ENCODE measurements at places on chromosomes 1 and 21.
A peak's percentile ranks its signal among the peaks of the same experiment; 100 is the strongest.

DNA sequence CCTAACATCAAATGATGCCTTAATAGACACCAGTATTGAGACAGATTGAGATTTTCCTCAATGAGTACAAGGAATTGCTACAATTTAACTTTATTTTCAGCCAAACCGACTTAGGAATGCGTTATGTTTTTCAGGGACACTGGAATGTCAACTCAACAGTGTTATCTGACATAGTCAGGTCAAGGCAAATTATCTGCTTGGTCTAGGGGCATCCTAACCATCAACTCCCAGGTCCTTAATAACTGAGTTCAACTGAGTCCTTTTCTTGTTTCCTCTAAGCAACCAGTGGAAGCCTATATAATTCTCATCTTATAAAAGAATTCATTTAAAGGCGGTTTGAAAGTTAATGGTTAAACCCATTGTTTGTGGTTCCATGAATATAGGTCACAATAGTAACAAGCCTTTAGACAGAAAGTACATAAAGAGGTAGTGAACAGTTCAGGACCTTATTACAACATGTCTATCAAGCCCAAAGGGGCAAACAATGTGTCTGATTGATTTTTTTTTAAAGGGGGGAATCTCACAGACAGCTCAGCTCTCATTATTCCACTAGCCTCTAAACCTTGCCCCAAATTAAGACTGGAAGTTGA is 32.3 kb upstream of the NR5A2 start:
- no peak for DNase-seq

DNA sequence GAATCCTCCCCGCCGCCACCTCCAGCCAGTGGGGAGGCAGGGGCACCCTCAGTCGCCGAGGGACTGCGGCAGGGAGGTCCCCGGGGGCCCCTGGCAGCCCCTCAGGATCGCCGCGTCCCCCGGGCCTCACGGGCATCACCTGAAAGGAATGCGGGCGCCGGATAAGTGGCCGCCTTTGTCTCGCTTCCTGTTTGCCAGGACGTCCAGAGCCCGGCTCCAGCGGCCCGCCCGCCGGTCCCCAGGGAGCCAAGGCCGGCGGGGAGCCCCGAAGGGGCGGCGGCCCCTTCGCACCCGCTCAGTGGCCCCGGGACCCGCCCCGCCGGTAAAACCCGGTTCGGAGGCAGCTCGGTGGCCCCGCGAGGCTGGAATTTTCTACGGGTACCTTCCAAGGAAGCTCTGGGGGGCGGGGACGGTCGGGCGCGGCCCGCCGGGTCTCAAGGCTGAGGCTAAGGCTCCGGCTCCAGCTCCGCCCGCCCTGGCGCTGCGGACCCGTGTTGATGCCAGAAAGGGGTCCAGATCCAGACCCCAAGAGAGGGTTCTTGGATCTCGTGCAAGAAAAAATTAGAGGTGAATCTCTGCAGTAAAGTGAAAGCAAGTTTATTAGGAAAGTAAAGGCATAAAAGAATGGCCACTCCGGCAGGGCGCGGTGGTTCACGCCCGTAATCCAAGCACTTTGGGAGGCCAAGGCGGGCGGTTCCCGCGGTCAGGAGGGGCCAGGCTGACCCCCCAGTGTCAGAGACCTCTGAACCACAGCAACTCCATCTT is 12.6 kb downstream of the TINAGL1 start:
- DNase-seq = no peak

DNA sequence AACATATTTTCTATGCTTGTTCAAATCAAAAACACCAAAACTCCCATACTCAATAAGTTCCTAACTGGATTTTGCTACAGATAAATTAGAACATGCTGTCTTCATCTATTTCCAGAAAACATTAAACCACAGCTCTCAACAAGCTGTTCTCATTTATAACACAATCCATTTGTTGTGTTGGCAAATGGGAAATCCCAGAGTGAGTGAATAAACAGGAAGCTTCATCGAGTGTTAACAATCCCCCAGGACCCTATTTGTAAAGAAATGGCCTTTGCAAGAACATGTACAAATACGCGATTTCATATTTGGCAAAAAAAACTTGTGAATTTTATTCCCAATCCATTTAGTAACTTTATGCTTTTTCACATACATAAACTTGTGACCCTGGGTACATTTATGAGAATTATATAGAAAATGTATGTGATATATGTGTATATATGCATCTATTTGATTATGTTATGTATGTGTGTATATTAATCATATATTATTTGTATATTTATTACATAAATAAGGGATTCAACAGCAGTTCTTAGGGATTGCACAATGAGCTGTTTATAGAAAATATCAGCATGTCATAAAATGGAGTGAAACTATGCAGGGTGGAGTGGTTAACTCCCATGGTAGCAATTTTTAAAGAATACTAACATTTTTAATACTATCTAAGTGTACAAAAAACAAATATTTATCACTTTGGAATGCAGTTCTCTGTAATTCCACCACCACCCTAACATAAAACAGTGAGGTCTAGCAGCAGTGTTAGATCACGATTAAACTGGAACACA is 160.0 kb downstream of the NEGR1 start:
- DNase-seq = no peak

DNA sequence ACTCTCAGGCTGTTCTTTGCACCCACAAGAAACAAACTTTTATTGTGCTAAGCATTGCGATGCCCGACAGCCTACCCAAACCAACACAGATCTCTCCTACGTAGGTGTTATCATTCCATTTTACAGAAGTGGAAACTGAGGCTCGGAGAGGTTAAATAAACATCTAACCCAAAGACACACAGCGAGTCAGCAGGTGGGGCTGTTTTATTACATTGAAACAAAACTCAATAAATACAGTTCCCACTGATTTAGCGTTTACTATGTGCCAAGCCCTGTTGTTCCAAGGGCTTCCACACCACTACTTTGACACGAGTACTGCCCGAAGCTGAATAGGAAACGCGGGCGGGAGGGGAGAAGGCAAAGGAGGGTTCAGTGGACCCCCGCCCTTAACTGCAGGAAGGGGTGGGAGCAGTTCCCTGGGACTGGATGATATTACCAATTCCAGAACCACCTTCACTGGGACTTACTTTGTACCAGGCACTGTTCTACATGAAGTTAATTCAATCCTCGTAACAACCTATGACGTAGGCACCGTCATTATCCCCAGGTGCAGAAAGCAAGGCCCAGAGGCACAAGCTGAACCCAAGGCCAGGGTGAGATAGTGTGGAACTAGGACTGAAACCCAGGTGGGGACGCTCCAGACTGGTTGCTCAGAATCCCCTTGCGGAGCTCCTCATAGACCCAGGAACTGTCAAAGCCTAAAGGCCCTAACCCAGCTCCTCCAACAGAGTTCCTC is 19.3 kb upstream of the ALDH4A1 start:
- no peak for DNase-seq

DNA sequence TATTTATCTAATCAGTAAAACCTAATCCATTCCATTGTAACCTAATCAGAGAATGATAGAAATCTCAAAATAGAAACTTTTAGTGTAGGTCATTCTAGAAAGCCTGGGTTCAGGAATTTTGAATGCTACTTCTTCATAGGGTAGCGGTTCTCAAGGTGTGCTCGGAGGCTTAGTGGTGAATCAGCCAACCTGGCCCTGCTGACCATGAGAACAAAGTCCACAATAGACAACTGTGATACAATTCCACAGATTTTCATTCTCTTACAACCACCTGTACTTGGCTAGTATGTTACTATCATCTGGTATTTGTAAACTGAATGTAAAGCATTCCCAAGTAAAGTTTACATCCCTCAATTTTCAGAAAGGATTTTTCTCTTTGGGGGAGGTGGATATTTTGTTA is 7.5 kb upstream of the PUM1 start:
- no peak for DNase-seq

GRCh38 chr1:225813214-225813964 is 3.5 kb downstream of the EPHX1 start:
- no peak for DNase-seq

GRCh38 chr1:224751624-224752311 is 135.7 kb downstream of the CNIH3 start:
- no peak for DNase-seq

- no peak for DNase-seq
These were observed 25.0 kb downstream of the KANK4 start for GRCh38 chr1:62294261-62294660.

GRCh38 chr1:204418174-204419063 is 6.8 kb upstream of the PPP1R15B start:
- DNase-seq = no peak

- no peak for DNase-seq
These were observed 3.0 kb downstream of the IER5 start for GRCh38 chr1:181091309-181092040.

GRCh38 chr1:201268604-201269151 is 14.6 kb upstream of the PKP1 start:
- DNase-seq = no peak

DNA sequence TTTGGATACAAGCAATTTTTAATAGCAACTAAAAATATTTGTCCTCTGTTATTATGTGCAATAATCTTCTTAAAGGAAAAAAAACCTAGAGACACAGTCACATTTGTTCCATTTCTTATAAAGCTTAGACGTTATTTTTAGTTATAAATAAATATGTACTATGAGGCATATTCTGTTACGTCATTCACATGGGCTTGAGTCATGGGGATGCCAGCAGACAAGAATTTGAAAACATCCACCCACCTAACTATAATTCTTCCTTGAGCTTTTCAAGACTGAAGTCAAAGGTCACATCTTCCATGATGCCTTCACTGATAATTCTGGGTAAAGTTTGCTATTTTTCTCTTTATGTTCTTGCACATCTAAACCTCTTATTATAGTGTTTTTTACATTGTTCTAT is 268.8 kb downstream of the KCTD3 start:
- DNase-seq = no peak

DNA sequence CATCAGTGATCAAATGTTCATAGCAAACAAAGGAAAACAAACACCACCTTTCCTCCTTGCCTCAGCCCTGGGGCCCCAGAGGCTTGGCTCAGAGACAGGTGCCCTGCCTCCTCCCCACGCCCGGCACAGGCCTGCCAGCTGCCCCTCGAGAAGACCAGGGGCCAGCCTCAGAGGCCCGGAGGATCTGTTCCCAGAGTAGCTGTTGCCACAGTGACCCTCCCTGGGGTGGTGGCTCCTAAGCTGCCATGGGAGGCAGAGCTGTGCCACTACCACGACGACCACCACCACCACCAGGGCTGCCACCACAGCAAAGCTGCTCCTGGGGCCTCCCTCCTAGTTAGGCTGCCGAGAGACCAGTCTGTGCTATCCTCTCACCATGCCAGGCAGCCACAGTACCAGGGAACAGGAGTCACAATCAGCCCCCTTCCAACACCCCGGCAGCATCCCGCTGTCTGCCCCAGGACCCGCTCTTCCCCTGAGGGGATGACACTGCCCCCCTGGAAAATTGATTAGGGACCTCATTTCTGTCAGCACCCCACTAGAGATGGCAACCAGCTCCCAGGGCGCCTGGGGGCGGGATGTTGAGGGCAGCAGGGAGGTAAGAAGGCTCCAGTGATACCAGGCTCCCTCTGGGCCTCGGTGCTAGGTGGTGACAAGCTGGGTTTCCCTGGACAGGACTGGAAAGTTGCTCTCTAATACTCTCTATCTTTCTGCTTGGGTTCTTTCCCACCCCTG is 30.5 kb downstream of the KCNC4 start:
- DNase-seq = no peak

GRCh38 chr21:29680273-29680672 is 259.5 kb downstream of the GRIK1 start:
- no peak for DNase-seq

GRCh38 chr1:213615226-213615916 is 372.4 kb upstream of the PROX1 start:
- no peak for DNase-seq

- DNase-seq = no peak
These were observed 86.8 kb downstream of the C21orf91 start for GRCh38 chr21:17732306-17732705.

GRCh38 chr1:11187494-11187893 is 1.7 kb upstream of the ANGPTL7 start:
- DNase-seq = no peak

GRCh38 chr1:205321162-205321958 is at the start of gene NUAK2:
TSS of gene NUAK2 (minus strand) at chr1:205321745. CDS start at chr1:205321628, 117 bp downstream.
- peak; percentile 85 for DNase-seq

DNA sequence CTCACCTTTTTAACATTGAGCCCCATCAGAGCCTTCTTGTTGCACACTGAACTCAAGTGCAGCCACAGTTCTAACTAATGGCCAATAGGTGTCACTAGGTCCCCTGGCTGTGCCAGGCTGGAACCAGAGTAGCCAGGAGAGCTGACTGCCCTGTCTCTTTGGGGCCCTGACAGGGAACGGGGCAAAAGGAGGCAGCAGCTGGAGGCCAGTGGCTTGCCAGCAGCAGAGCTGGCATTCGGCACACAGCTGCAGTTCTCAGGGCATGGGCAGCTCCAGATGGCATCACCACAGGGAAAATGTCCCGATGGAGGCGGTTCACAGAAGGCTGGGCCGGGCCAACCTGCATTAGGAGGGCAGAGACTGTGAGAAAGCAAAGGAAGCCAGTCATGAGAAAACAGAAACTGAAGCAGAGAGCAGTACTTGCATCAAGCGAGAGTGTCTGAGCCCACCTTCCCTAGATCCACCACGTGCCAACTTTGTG is 188.6 kb downstream of the FCRL5 start:
- DNase-seq = no peak

GRCh38 chr1:153483776-153484175 is 23.3 kb upstream of the S100A7 start:
- no peak for DNase-seq

GRCh38 chr1:107794571-107794970 is 170.4 kb downstream of the VAV3 start:
- DNase-seq = no peak

GRCh38 chr1:232207073-232207866 is 422.7 kb downstream of the SIPA1L2 start:
- DNase-seq = no peak

GRCh38 chr1:55504306-55504731 is 289.2 kb upstream of the USP24 start:
- no peak for DNase-seq

Data from naive thymus-derived CD8-positive, alpha-beta T cell (primary cell).